ENCODE measurements at places on chromosomes 4 and X.

DNA sequence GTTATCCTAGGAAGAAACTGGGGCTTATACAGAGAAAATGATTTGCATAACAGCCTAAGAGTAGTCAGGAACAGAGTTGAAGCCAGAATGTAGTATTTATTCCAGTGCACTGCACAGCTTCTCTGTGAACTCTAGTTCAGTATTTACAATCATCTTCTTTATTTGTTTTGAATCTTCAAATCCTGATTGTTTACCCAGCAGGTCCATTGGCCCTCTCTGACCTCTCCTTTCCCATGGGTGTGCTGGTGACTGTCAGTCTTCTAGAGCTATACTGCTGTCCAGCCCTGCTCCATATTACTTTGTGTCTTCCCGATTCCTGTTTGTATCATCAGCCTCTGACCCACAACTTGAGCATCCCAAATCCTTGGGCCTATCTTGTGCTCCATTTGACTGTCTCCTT lies 301.9 kb upstream of the HS3ST1 start:
- no peak for DNase-seq

- DNase-seq = no peak
Observed at GRCh38 chrX:39017716-39018115, 216.5 kb downstream of the MID1IP1 start.

DNA sequence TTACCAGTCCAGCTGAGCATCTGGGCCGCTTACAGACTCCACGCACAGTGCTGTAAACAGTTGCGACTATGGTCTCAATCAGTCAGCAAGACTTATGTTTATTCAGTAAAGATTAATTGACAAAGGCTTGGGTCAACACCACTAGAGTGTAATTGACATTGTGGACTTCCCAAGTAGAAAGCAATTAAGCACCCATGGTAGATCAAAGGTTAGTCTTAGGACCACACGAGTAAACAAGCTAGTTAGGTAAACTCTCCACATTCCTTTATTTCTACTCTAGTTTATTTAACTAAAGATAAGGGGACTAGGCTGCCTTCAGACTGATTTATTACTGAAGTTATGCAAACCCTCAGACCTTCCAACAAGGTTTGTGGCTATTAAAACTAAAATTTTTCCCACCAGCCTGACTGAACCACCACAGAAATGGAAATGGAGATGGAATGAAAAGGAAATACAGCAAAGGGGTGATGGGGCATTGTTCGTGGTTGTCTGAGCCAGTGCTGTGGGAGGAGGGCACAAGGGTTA lies 44.2 kb downstream of the MTHFD2L start:
- DNase-seq = no peak

DNA sequence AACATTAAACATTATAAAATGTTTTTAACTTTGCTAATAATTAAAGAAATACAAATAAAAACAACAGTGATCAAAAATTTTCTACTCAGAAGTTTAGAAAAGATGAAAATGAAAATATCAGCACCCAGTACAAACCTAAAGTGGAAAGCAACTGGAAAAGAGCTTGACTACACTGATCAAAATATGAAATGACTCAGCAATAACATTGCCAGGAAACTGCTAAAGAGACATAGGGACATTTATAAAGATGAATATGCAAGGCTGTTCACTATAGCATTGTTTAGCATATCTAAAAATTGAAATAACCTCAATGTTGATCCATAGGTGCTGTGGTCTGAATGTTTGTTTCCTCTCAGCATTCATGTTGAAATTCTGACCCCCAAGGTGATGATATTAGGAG lies 88.5 kb upstream of the NOCT start:
- no peak for DNase-seq

- DNase-seq = no peak
Observed at GRCh38 chrX:9873952-9874351, 87.7 kb downstream of the SHROOM2 start.

GRCh38 chr4:183355405-183355804 lies 33.2 kb upstream of the CLDN24 start:
- DNase-seq = no peak

DNA sequence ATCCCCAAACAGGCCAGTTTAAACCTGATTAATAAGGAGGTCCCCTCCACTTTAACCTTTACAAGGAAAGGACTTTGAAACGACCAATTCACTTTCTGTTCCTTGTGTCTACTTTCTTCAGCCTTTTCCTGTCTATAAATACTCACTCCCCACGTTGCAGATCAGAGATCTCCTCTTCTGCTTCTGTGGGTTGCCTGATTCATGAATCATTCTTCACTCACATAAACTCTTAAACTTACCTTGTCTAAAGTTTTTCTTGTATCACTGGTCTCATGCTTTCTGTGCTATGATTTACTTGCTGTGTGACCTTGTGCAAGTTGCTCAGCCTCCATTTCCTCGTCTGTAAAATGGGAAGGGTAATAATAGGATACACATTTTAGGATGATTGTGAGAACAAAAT lies 236.1 kb downstream of the QDPR start:
- no peak for DNase-seq

GRCh38 chr4:119940557-119940956 lies 126.1 kb downstream of the MAD2L1 start:
- no peak for DNase-seq

GRCh38 chrX:103356858-103357257 lies 552 bp downstream of the TCEAL9 start:
- DNase-seq = no peak

DNA sequence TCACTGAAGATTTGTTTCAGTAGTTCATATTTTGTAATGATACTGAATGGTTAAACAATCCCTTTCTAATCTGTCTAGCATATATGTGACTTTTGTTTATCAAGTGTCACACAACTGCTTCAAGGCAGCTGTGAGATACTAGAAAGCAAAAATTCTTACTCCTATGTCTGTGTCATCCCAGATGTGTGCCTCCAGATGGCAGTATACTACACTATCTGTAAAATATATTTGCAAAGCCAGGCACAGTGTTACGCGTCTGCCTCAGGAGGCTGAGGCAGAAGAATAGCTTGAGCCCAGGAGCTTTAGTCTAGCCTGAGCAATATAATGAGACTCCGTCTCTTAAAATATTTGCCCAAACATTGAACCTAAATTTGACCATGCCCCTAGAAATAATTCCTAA lies 4.0 kb downstream of the NUDT10 start:
- DNase-seq = no peak

DNA sequence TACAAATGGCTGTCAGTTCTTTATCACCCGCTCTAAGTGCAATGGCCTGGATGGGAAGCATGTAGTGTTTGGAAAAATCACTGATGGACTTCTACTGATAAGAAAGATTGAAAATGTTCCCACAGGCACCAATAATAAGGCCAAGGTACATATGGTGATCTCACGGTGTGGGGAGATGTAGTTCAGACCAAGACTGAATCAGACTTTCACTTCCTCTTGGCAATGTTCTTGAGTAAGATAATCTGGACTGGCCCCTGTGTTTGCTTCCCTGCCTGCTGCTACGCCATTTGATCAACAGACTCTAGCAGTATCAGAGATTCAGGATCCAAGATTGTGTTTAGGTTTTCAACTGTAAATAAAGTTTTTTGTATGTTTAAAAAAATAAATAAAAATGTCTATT lies 682.2 kb upstream of the AMOT start:
- DNase-seq = no peak

GRCh38 chrX:3184176-3184930 lies 143.1 kb downstream of the ARSF start:
- DNase-seq = no peak

GRCh38 chr4:156413239-156414135 lies 459.8 kb upstream of the CTSO start:
- no peak for DNase-seq

- no peak for DNase-seq
Observed at GRCh38 chrX:47047989-47048388, 30.3 kb upstream of the RGN start.

GRCh38 chr4:100284129-100284880 lies 94.0 kb upstream of the DDIT4L start:
- peak; percentile 31 for DNase-seq

DNA sequence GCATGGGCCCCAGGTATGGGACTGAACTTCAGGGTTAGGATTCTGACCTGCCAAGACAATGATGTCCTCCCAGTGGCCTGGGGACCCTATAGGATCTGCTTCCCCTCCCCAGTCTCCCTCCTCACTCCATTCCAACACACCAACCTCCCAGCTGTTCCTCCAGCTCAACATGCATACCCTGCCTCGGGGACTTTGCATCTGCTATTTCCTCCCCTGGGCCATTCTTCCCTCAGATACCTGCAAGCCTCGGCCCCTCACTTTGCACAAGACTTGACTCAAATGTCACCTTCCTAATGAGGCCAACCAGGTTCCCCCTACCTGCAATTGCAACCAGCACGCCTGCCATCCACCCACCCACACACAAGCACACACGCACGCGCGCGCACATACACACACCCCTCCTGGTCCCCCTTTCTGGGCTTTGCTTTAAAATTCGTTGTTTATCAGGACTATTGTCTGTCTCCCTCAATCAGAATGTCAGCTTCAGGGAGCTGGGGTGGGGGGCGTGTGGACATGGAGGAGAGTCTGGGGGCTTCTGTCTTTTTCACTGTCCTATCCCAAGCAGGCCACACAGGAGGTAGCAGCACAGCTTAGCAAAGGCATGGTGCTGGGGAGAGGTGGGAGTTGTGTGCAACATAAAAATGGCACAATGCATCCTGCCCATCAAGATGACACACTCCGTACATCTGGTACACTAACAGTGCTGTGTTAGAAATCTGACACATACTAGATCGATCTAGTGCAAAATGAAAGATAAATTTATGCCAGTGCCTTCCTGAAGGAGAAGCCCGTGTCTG lies 20.6 kb upstream of the PPP2R2C start:
- DNase-seq = no peak

DNA sequence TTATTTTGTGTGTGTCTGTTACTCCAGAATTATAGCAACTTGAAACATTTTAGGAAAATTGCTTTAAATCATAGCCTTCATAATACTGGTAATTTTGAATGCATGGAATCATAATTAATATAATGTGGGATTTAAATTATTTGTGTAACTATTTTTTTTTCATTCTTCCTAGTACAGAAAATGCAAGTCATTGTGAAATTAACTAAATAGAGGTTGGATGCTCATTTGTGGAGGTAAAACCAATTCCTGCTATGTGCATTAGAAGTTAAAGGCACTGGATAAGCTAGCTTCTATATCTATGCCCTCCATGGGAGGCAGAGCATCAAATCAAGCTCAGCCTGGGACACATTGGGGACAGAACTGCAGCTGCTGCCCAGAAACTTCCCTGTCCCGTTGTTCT lies 1048.5 kb upstream of the PABPC4L start:
- DNase-seq = no peak

DNA sequence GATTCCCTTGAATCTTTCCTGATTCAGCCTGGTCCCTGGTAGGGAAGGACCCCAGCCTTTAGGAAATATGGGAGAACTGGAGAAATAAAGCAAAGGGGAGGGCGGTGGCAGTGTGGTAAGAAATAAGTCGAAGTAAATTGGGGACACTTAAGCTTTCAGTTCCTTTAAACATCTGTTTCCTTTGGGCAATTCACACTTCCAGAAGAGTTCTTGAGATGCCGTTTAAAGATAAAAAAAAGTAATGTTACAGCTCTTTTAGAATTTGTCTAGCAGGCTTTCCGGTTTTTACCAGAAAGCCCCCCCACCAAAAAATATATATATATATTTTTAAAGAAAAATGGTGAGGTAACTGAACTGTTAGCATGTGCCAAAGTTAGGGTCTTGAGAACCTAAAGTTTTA lies 46.6 kb downstream of the TSPAN7 start:
- no peak for DNase-seq

GRCh38 chr4:78811034-78811433 lies 34.9 kb downstream of the BMP2K start:
- no peak for DNase-seq

GRCh38 chr4:74374561-74375327 lies 9.8 kb downstream of the EREG start:
- no peak for DNase-seq

DNA sequence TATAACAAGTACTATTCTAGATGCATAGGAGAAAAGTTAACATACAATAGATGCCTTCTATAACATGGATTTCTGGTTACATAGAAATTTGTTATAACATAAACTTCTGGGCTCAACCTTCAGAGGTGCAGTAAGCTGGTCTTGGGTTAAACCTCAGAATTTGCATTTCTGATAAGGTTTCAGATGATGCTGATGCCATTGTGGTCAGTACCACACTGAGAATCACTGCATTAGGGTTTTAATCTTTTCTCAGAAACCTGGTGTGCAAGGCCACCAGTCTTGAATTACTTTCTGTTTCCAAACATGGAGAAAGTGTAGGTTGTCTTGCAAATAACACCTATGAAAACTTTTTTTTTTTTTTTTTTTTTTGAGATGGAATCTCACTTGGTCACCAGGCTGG lies 146.2 kb downstream of the SPOCK3 start:
- DNase-seq = no peak

GRCh38 chrX:38332505-38332904 lies 5.2 kb upstream of the RPGR start:
- no peak for DNase-seq

DNA sequence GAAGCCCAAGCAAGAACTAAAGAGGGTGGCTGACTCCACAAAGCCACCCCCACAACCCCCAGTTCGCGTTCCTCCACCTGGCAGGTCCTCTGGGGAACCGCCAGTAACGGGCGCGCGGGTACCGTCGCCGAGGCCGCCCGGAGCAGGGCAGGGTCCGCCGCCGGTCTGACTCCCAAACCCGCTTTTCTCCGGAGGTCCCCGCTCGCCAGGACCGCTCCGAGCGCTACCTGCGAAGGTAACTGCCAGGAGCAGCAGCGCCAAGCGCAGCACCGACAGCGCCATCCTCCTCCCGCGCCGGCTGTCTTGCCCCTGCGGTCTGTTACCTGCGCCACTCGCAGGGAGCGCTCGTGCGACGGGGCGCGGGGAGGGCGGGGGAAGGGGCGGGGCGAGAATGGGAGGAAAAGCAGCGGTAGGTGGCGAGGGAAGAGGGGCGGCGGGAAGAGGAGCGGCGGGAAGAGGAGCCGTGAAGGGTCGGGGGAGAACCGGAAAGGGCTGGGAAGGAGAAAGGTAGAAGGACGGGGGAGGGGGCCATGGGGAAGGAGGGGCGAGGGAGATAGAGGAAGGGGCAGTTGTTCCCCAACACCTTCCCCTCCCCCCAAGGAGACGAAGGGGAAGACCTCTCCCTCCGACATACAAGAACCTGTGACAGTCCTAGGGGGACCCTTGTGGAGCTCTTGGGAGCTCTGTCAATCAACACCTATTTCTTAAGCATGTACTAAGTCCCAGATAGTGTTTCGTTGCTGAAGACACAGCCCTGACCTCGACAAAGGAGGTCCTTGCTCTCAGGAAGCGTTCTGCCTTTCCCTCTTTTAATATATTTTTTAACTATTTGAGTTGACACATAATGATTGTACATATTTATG lies at the start of gene SPINK2:
Gene SPINK2, minus strand, starts transcription at position 321 of the 863 bp plus-strand sequence. Its CDS starts 39 bp downstream, at position 282.
- DNase-seq = no peak

- no peak for DNase-seq
Observed at GRCh38 chr4:9901257-9901656, 119.8 kb downstream of the DRD5 start.

GRCh38 chrX:68365341-68365740 lies 68.0 kb downstream of the OPHN1 start:
- peak; percentile 62 for DNase-seq

- no peak for DNase-seq
Observed at GRCh38 chr4:186225848-186226247, 1.5 kb upstream of the KLKB1 start.

- DNase-seq = peak; percentile 68
Observed at GRCh38 chr4:54064317-54065111, at the start of gene CHIC2. Gene CHIC2, minus strand, starts transcription at chr4:54064605. Its CDS starts 305 bp downstream, at chr4:54064300.

- DNase-seq = no peak
Observed at GRCh38 chrX:72030431-72030830, 101.3 kb downstream of the RTL5 start.
